ENCODE measurements at places on chromosomes 6 and 20. TPM values are rescaled to one million over a fixed set of nuclear protein-coding genes. Genes with fewer than 3 reads are reported as not detected.

C4B gene
- 4.6 TPM for total RNA-seq

- peaks cover 3% of the 10 kb centered on the region for H3K27me3 ChIP-seq
- no peaks in the 10 kb centered on the region for H3K4me1 ChIP-seq
- H3K36me3 ChIP-seq = peaks cover 4% of the 10 kb centered on the region
- no peak overlapping the region for H3K27ac ChIP-seq
Measured at GRCh38 chr6:148671085-148671484, 75.7 kb upstream of the UST start.

DNA sequence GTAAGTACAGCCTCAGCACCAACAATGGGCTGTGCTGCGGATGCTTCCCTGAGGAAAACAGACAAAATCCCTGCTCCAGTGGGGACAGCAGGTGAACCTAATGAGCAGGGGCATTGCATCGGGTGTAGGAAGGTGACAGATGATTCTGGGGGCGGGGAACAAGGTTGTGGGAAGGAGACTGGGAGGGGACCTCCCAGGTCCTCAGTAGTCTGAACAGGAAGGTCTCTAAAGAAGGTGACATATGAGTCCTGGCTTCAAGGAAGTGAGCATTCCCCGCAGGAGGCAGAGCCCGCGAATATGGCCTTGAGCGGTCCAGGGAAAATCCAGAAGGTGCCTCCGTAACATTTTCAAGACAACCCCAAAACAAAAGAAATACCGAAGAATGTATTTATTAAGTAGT, 19.4 kb downstream of the ULBP1 start:
- H3K4me1 ChIP-seq = peaks cover 5% of the 10 kb centered on the region
- H3K27me3 ChIP-seq = peaks cover 6% of the 10 kb centered on the region
- no peak overlapping the region for H3K4me3 ChIP-seq
- DNase-seq = no peak

- no peak overlapping the region for H3K27ac ChIP-seq
- H3K4me3 ChIP-seq = no peak overlapping the region
- no peak for DNase-seq
- peaks cover 4% of the 10 kb centered on the region for H3K4me1 ChIP-seq
- H3K36me3 ChIP-seq = peaks cover 4% of the 10 kb centered on the region
Measured at GRCh38 chr20:59804871-59805665, 128.4 kb downstream of the SYCP2 start.
